ENCODE measurements at places on chromosomes 7 and 10. TPM values are rescaled to one million over a fixed set of nuclear protein-coding genes. Genes with fewer than 3 reads are reported as not detected.

Gene HDAC9
- 0.65 TPM for total RNA-seq

Gene PCLO
- under 0.01 TPM for total RNA-seq

Gene CLDN15
- 2.9 TPM for total RNA-seq

Gene IRF5
- 1.7 TPM for total RNA-seq

Gene GBF1
- 13.8 TPM for total RNA-seq

Gene GNAT3
- total RNA-seq, result not detected

Gene AKR1C4
- not detected for total RNA-seq

Gene MMP21
- total RNA-seq, result not detected

Gene GATA3
- total RNA-seq, result 3.0 TPM

Gene LIPF
- not detected for total RNA-seq

Gene PSPH
- total RNA-seq, result 49.0 TPM

Gene CPN1
- not detected for total RNA-seq

Gene MARVELD1
- 12.9 TPM for total RNA-seq

Gene RBM20
- total RNA-seq, result not detected

All from epithelial cell of umbilical artery (primary cell).